ENCODE measurements at places on chromosomes 3 and 15.

DNA sequence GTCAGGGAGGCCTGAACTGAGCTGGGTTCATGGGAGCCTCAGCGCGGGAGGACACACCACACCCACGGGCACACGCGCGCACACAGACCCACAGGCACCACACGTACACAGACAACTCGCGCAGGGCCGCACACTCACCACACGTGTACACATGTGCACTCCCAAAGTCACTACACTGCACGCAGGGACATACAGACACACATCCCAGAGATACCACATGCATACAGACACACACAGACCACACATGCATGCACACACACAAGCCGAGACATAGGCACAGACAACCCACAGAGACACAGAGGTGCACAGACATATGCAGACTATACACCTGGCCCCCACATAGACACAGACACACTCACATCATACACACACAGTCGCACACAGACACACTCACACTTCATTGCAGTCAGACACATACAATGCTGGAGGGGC, 1.1 kb upstream of the MGLL start:
- DNase-seq, result no peak

DNA sequence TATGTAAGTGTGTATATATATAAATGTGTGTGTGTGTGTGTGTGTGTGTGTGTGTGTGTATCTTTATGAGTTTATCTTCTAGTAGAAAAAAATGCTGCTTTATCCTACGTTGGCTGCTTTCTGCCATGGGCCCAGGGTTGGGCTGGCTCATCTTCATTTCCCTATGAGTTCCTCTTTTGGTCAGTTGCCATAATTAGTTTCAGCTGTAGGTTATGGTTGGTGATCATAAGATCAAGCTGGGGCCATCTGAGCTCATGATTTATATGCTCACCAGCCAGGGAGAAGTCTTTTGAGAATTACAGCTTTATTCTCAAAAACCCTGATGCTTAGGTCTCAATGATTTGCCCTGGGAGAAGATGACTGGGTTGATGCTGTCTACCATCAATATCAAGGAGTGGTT, 775.8 kb upstream of the ARPP21 start:
- no peak for DNase-seq

GRCh38 chr15:82890338-82890994, 62.1 kb downstream of the HOMER2 start:
- no peak for DNase-seq

DNA sequence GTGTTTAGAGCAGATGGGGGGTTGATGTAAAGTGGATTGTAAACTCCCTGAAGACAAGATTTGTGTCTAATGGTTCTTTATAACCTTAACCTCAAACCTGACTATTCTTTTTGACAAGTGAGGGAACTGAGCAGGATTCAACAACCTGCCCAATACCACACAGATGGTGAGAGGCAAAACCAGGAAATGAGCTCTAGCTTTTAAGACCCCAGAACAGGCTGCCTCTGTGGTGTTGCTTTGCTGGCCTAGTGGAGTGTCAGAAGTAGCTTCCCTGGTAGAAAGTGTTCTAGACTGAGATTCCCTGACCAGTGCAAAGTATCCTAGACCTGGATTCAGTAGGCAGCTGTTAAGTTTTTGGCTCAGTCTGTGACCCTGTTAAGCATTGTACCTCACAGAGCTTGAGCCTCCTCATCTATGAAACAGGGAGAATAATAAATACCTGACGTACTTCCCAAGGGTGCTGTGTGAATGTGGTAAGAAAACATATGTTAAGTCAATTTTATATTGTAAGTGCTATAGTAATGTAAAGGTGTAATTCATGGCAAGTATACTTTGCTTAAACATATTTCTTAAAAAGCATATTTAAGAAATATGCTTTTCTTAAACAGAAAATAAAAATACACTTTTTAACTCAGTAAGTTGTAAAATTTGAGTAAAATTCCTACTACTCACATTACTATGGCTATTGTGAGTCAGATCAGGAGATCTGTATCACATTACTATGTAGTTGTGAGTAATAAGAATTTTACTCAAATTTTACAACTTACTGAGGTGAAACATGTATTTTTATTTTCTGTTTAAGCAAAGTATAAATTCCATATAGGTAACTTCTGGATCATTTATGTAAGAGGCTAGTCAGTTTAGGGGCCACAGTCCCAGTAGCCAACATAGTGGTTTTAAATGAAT, 8.8 kb downstream of the GPR87 start:
- DNase-seq, result no peak

DNA sequence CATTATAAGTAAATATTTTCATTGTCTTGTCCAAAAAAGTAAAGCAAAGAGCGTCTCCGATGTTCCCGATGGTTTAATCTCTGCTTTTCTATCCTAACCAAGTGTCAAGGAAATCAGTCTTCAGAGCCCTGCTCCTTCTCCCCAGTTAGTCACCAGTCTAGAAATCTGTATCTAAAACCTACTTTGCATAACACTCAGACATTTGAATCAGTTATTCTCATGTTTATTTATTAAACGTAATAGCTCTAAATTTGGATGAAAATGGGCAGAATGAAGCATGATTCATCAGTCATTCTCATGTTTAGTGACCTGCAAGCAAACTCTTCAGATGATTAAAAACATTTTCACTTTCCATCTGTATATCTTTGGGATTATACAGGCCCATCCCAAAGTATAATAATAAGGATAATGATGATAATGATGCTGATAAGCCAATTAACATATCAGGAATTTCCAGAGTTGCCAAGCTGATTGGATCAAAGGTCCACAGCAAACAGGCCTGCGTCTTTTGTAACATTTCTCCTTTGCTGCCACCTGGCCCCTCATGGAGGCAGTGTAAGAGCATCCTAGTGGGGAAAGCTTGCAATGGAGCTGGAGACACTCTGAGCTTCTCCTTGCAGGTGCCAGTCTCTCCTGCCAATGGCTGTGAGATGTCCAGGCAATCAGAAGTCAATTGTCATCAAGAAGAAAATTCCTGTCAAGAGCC, 273.9 kb downstream of the IGSF11 start:
- DNase-seq, result no peak

DNA sequence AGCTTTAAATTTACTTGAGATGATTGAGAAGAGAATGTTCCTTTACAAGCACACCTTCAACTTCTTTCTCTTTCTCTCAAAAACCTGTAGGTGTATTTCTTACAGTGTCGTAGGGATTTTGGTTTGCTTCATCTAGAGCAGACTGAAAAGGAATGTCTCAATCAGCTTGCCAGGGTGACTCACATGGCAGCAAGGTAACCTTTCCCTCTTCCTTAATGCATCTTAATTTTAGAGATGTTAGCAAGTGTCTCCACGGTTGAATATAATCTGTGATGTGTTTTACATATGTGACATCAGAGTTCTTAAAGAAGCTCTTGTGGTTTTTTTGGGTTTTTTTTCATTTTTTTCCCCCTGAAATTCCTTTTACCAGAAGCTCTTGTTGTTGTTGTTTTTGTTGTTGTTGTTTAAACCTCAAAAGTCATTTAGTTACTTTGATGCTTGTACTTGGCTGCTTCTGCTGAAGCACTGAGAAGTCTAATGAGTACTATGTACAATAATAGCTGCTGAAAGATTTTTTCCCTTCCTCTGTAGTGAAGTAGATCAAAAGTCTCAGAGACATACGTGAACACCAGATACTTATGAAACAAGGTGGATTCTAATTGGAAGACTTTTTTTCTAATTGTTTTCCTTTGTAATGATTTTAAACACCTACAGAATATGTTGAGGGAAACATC, 83.1 kb downstream of the RETNLB start:
- DNase-seq, result no peak

DNA sequence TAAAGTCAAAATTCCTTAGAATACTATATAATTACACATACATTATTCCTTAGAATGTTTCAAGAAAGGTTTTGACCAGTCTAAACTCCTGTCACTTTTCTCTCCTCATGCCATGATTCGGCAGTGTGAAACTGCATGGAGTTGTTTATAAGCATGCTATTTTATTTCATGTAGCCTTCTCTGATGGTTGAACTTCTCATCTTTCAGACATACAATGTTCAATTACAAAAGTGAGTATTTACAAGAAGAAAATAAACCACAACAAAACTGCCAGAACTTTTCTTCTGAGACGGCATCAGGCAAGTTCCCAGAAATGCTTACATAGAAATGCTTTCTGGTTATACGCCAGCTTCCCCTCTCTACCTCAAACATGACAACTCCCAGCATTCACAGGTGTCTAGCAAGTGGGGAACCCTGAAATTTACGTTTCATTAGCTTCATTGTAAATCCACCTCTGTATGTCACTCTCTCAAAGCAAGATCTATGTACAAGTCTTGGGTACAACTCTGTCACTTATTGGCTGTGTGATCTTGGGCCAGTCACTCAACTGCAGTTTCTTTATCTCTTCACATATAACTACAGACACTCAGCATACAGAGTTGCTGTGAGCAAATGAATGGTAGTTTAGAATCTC, 42.7 kb downstream of the HDGFL3 start:
- no peak for DNase-seq

DNA sequence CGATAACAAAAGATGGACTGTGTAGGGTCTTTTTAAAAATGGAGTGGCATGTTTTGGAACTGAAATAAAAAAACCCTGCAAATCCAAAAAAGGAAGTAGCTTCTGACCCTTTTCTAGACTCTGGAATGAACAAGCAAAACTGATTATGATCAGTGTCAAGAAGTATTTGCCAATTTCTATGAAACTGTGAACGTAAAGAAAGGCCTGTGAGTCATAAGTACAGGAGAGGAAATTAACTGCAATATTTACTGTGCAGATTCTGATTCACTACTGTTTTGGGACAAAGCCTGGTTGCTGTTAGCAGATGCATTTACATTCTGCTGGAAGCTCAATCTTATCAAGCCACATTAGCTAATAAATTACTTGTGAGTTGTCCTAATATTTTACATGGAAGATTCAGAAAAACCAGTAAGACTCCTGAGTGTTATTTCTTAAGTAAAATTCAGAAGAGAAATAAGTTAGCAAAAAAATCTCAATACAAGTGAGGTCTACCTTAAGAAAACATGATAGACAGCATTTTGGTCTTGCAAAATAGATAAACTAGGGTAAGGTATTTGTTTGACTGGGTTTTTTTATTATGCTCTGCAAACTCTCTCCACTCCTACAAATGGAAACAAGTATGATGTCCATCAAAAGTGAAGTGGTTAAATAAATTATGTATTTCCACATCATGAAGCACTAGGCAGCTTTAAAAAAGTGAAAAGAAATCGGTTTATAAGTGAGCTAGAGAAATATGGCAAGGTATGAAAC, 90.2 kb upstream of the LMOD3 start:
- DNase-seq, result peak; percentile 71

GRCh38 chr15:82111918-82112317, 66.1 kb upstream of the MEX3B start:
- peak; percentile 74 for DNase-seq

DNA sequence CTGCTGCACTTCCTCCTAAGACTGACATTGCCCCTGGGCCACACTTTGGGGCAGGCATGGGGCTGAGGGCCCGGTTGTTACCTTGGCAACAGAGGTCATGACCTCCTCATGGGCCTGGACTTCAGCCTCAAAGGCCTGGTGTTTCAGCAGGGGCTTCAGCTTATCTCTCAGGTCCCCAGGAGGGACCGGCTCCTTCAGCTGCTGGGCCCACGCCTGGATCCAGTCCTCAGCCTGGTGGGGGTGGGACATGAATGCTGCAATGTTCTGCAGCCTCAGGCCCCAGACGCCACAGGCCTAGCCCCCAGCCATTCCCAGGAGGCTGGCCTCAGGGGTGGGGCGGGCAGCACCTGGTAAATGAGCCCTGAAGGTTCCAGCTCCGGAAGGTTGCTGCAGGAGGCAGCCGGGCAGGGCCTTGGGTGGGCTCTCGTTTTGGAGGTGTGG, 27.6 kb downstream of the SPTBN5 start:
- no peak for DNase-seq

- no peak for DNase-seq
Observed at GRCh38 chr3:158790901-158791589, 10.8 kb upstream of the MFSD1 start.

GRCh38 chr3:118675305-118675704, 359.3 kb downstream of the IGSF11 start:
- DNase-seq, result no peak

DNA sequence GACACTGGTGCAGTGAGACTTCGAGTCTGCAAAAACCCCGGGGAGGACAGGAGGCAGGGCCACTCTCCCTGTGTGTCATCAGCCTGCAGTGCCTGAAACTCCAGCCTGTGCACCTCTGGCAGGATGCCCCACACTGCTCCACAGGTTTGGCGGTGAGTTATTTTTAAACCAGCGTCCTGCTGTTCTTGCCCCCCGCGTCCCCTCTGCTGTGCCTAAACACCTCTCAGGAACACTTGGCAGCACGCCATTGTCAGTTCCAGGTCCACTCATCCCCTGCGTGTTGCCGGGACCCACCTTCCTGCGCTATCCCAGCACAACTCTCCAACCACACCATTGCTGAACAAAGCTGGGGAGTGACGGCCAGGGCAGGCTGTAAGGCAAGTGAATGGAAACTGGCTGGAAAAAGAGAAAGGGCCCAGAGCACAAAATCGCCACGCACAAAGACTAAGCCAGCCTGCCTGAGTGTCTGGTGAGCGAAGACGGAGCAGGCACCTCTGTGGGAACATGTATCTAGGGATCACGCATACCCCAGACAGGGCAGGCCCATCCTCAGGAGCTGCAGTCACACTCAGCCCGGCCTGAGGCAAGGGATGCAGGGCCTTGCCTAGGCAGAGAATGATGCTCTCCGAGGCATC, 3.1 kb upstream of the PLA2G4F start:
- DNase-seq, result no peak

DNA sequence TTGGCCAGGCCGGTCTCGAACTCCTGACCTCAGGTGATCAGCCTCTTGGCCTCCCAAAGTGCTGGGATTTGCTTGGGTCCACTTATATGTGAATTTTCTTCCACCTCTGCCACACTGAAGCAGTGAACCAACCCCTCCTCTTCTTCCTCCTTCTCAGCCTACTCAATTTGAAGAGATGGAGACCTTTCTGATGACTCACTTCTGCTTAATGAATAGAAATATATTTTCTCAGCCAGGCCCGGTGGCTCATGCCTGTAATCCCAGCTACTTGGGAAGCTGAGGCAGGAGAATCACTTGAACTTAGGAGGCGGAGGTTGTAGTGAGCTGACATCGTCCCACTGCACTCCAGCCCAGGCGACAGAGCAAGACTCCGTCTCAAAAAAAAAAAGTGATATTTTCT, 46.8 kb upstream of the GATM start:
- no peak for DNase-seq

- no peak for DNase-seq
Observed at GRCh38 chr3:10703875-10704274, 112.2 kb upstream of the SLC6A11 start.

GRCh38 chr3:115699706-115700105, 76.4 kb downstream of the GAP43 start:
- peak; percentile 50 for DNase-seq

DNA sequence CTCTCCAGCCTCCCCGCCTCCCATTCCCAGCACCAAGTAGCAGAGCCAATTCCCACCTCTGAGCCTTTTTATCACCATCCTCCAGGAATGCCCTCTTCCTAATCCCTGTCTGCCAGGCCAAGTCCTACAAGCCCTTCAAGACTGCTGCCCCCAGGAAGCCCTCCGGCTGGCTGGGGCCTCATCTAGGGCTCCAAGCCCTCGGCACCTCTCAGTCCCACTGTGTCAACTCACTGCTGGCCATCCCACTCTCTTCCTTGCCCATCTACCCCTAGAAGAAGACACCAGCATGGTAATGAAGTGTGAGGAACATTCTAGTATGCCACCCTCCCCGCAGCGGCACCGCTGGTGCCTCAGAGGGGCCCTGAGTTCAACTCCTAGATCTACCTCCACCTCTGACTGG, 10.0 kb upstream of the GRIP2 start:
- DNase-seq, result no peak

Measured in fibroblast of skin of left biceps (primary cell).